ENCODE measurements at places on chromosomes 16 and 17.

GRCh38 chr17:21457051-21458026, 81.2 kb downstream of the KCNJ12 start:
- peak; percentile 84 for DNase-seq

DNA sequence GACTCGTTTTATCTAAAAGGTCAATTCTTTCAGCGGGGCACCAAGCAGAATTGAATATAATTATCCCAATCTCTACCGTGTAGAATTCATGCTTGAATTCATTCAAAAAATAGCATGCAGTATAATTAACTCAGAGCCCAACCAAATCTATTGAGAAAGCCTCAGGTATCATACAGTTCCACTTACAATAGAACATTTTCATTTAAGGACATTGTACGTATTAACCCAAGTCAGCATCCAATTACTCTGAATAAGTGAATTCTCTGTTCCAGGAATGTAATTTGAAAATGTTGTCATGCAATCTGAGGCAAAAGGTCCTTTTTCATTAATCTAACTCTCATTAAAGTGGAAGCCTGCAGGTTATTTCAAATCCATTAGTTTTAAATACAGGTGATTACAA, 78.5 kb downstream of the SALL1 start:
- DNase-seq: no peak

DNA sequence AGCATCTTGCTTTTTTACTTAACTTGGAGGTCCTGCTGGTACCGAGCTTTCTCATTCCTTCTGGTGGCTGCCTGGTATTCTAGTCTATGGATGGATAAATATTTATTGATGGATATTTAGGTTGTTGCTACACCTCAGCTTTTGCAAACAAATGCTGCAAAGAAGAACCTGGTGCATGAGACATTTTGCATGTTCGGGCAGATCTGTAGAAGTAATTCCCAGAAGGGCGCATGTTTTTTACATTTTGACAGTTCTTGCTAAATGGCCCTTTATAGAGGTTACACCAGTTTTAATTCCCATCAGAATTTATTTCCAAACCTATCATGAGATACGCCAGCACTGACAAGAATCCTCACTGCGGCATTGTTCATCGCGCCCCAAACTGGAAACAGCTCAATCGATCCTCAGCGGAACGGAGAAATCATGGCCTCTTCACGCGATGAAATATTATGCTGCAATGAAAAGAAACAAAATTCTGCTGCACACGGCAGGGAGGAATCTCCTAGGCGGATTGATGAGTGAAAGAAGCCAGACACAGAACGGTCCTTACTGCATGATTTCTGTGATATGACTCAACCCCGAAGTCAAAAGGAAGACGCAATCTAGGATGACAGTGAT, 68.0 kb upstream of the CREBBP start:
- no peak for DNase-seq

DNA sequence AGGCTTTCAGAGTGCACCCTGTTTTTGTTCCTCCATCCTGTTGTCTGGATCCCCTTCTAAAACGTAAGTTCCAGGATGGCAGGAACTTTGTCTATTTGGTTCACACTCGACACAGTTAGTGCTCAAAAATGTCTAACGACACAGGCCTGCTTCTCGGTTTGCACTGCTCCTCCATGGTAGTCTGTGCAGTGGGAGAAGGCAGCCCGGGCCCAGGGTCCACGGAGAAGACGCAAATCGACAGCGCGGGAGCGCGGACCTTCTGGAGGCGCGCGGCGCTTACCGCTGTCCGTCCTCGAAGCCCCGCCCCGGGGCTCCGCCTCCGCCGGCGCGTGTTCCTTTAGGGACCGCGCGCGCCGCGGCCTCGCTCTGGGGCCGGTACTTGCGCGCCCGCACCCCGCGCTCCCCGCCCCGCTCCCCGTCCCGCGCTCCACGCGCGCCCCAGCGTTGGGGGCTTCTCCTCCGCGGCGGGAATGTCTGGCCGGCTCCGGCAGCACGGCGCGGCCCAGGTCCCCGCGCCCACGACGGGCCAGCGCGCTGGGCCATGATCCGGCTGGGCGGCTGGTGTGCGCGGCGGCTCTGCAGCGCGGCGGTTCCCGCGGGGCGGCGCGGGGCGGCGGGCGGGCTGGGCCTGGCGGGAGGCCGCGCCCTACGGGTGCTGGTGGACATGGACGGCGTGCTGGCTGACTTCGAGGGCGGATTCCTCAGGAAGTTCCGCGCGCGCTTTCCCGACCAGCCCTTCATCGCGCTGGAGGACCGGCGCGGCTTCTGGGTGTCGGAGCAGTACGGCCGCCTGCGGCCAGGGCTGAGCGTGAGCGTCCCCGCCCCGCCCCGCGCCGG, at the start of gene NT5M:
NT5M (plus strand) TSS at position 364 of the 837 bp plus-strand sequence; CDS start at position 542, 178 bp downstream.
- peak; percentile 31 for DNase-seq

DNA sequence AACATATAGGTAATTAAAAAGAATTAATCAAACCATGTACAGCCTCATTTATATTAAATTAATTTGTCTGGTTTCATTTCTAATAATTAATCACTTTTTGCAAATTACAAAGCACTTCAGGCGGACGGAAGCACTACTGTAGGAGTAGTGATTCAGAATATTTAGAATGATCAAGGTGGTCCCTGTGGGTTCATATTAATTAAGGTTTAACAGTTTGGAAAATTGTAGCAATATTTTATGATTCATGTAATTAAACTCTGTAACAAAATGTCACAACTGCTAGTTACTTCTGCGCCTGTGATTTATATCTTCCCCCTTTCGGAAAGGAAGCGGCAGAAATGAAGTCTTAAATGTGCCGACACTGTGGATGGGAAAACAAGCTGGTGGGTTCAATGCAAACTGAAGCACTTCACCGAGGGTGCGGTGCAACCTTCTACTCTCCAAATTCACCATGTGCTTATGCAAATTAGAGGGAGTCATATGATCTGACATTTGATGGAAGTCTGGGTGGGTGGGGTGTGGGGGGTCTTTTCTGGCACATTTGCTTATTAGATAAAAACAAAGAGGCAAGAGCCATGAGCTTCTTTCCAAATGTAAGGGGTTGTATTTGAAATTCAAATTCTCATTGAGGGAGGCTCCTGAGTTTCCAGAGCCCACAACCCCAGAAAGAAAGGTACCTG, 679.4 kb downstream of the TOX3 start:
- DNase-seq: no peak

- no peak for DNase-seq
Observed at GRCh38 chr16:14112539-14112856, 41.4 kb downstream of the MRTFB start.

- DNase-seq: no peak
Observed at GRCh38 chr17:33873201-33873617, 381.9 kb upstream of the CCL2 start.

GRCh38 chr17:34195987-34196386, 59.1 kb upstream of the CCL2 start:
- DNase-seq: no peak

DNA sequence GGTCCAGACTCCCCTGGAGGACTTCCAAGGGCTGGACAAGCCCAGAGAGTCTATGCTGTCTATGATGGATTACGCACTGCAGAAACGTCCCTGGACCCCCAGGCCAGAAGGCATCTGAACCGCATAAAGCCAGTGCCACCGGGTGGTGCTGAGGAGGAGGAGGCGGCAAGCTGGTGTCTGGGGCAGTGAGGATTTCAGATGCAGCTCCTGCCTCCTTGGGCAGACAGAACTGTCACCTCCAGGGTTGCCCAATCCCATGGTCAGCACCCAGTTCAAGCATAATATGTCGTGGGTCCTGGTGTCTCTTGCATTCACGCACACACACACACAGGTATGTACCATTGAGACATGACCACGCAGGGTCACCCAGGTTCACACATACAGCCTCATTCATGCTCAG, 25.6 kb downstream of the RAP1GAP2 start:
- no peak for DNase-seq

- DNase-seq: no peak
Observed at GRCh38 chr16:67873435-67874370, 851 bp downstream of the EDC4 start.

- DNase-seq: no peak
Observed at GRCh38 chr17:40145476-40145875, 5.1 kb downstream of the CASC3 start.

GRCh38 chr16:85492295-85492864, 120.7 kb upstream of the GSE1 start:
- DNase-seq: no peak

GRCh38 chr16:88456356-88457292, 3.5 kb downstream of the ZFPM1 start:
- DNase-seq: no peak

DNA sequence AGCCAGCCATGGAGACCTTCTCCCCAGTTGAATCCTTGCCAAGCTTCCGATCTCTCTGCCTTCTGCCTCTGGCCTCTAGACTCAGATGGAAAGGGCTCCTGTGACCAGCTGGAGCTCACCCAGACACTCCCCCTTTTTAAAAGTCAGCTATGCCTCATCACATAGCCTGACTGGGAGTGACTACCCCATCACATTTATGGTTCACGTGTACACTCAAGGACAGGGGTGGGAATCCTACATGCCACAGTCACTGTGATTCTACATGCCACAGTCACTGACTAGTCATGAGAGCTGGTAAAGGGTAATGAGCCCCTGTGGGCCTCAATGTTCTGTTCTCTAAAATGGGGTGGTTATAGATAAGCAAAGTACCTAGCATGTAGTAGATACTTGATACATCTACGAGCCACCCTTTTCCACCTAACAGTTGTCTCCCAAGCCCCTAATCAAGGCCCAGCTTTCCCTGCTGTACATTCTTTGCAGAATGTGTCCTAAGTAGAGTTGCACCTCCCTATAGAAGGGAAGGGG, 85.1 kb downstream of the RGS9 start:
- no peak for DNase-seq

- DNase-seq: no peak
Observed at GRCh38 chr16:89847940-89848297, 19.6 kb downstream of the SPIRE2 start.

- DNase-seq: no peak
Observed at GRCh38 chr16:25835126-25835525, 143.4 kb downstream of the HS3ST4 start.

GRCh38 chr16:85579191-85579590, 33.9 kb upstream of the GSE1 start:
- DNase-seq: no peak

- DNase-seq: no peak
Observed at GRCh38 chr17:78365561-78366108, 5.8 kb upstream of the SOCS3 start.

GRCh38 chr17:30256756-30257506, 21.4 kb upstream of the SLC6A4 start:
- DNase-seq: no peak

DNA sequence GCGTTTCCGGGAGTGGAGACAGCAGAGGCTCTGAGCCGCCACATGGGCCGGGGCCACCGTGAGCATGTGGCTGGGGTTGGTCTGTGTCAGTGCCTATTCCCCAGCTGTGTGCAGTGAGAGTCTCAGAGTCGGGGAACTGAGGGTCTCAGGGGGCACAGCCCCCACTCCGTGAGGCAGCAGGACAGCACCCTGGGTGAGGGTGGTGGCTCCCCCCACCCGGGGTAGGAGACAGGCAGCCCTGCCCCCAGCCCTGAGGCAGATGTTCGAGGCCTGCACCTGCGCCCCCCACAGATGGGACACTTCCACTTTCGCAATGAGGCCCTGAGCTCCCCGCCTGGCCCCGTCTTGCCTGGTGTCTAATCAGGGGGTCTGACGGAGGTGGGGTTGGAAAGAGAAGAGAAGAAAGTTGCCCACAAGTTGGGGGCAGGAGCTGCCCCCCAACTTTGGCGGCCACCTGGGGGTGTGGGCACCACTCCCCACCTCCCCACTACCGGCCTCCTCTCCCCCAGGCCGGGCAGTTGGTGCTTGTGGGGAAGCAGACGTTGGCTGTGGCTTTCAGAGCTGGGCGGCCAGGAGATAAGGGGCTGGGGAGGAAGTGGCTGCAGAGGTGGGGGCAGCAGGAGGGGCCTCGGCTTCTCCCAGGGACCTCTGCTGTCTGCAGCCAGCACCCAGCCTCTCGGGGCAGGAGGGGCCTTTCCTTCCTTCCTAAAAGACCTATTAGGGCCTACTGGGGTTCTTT, 1.8 kb upstream of the CBFA2T3 start:
- DNase-seq: no peak

DNA sequence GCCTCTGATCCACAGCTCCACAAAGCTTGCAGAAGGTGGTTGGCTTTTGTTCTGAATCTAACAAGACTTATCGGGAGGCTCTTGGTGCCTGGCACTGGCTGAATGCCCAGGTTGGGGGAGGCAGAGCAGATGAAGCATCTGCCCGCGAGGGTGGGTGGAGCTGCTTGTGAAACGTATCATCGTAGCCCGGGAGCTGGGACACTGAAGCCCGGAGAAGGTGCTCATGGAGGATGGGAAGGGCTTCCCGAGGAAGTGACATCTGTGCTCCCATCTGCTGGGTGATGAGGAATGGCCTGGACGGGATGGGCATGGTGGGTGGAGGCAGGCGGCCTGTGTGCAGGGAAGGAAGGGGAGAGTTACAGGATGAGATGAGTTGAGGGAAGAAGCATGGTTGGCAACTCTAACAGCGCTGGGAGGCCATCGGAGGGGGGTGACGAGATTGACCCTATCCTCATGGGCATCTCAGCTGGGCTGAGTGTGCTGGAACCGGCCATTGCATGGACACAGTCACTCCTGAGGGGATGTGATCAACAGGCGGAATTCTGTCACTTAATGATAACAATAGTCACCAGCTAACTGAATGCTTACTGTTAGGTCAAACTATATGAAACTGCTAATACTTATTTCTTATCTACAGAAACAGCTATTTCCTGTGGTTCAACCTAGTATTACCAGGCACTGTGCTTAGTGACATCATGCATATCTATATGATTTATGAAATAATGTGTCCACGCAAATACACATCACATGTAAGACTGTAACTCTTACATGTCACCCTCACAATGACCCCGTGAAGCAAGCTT, 102.7 kb downstream of the ABCC6 start:
- DNase-seq: no peak

- no peak for DNase-seq
Observed at GRCh38 chr17:16178836-16179235, 36.5 kb downstream of the NCOR1 start.

DNA sequence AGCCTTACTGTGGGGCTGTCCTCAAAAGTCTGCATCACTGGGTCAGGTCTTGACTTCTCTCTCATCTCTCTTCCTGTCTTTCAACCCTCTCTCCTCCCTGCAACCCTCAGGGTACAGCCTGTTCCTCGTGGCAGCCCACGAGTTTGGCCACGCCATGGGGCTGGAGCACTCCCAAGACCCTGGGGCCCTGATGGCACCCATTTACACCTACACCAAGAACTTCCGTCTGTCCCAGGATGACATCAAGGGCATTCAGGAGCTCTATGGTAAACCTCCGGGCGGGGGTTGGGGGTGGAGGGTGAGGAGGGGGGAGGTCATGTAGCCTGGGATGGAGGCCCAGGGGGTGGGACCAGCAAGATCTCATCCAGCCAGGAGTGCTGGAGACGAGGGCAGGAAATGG, 12.7 kb downstream of the MMP2 start:
- DNase-seq: no peak

- DNase-seq: no peak
Observed at GRCh38 chr17:67779098-67779672, 46.1 kb upstream of the BPTF start.

- DNase-seq: no peak
Observed at GRCh38 chr16:10156099-10156498, 26.1 kb downstream of the GRIN2A start.

DNA sequence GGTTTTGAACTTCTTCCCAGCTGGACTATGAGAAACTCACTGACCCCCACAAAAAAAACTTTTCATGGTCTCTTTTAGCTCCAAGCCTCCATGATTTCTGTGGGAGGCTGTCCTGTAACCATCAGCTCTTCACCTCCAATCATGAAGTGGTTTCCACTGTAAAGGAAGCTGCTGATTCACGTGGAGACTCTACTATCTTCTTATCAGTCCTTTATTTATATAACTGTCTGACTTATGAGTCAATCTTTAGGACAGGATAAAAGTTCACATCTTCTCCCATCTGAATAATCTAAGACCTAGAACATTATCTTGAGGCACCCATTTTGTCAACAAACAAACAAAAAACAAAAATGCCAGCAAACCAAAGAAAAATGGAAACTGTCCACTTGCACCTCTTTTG, 409.9 kb downstream of the SLC39A11 start:
- no peak for DNase-seq

All from stimulated activated CD8-positive, alpha-beta memory T cell treated with anti-CD3 and anti-CD28 coated beads, Interleukin-2, amount 100 ng/mL, for 1 hour (primary cell).